ENCODE measurements at places on chromosomes 3 and 15.

GRCh38 chr15:58526647-58527192 lies 94.9 kb downstream of the LIPC start:
- peaks cover 2% of the 10 kb centered on the region for H3K4me1 ChIP-seq
- H3K27ac ChIP-seq: no peak overlapping the region
- DNase-seq: no peak
- H3K4me3 ChIP-seq: no peak overlapping the region
- no peaks in the 10 kb centered on the region for H3K36me3 ChIP-seq

DNA sequence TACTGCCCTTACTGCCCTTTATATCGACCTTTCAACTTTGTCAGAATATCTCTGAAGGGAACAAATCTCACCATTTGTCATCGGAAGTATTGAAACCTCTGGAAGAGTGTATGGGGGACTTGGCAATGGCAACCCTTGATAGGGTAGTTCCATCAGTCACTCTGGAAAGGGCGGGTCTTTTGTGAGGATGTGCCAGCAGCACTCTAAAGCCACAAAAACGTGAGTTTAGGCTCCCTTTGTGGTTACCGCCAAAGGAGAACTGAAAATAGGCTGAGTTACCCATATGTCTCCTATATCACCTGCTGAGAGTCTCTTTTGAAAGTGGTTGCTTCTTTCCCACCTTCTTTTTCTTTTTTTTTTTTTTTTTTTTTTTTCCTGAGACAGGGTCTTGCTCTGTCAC lies 296.8 kb upstream of the CHRM5 start:
- no peak for DNase-seq
- no peaks in the 10 kb centered on the region for H3K36me3 ChIP-seq
- peaks cover 12% of the 10 kb centered on the region for H3K27me3 ChIP-seq
- H3K4me3 ChIP-seq: no peak overlapping the region

- H3K4me3 ChIP-seq: peak overlapping the region; percentile 37
- H3K27me3 ChIP-seq: peaks cover 13% of the 10 kb centered on the region
- peaks cover 27% of the 10 kb centered on the region for H3K4me1 ChIP-seq
- DNase-seq: peak; percentile 38
- H3K36me3 ChIP-seq: no peaks in the 10 kb centered on the region
Measured at GRCh38 chr15:70447928-70448698, 315.2 kb downstream of the UACA start.

- H3K36me3 ChIP-seq: peaks cover 2% of the 10 kb centered on the region
- no peaks in the 10 kb centered on the region for H3K4me1 ChIP-seq
- no peak overlapping the region for H3K27ac ChIP-seq
- DNase-seq: no peak
- peaks cover 5% of the 10 kb centered on the region for H3K27me3 ChIP-seq
- no peak overlapping the region for H3K4me3 ChIP-seq
Measured at GRCh38 chr3:177906578-177907229, 629.5 kb upstream of the KCNMB2 start.

DNA sequence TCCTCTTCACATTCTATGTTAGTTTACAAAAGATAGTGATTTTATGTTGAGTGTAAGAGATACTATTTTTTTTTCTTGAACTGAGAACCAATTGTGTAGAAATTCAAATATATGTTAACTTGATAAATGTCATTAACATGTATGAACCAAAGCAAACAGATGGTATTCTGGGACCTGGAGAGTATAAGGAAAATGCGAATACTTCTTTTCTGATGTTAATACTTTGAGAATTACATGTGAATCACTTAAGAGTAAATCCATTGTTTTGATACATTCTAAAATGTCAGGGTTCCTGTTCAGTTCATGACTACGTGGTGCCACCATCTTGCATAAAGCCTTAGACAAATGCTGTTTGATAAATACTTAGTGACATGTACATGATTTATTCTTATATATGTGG lies 541.3 kb downstream of the FGF12 start:
- peaks cover 6% of the 10 kb centered on the region for H3K27me3 ChIP-seq
- DNase-seq: no peak
- no peaks in the 10 kb centered on the region for H3K36me3 ChIP-seq
- H3K27ac ChIP-seq: no peak overlapping the region
- peaks cover 12% of the 10 kb centered on the region for H3K4me1 ChIP-seq

GRCh38 chr3:10983219-10983916 lies 9.2 kb upstream of the SLC6A1 start:
- peak; percentile 6 for DNase-seq
- H3K4me1 ChIP-seq: no peaks in the 10 kb centered on the region
- no peaks in the 10 kb centered on the region for H3K36me3 ChIP-seq
- peaks cover 6% of the 10 kb centered on the region for H3K27me3 ChIP-seq

GRCh38 chr15:31467361-31467760 lies 140.7 kb downstream of the KLF13 start:
- H3K4me1 ChIP-seq: peaks cover 17% of the 10 kb centered on the region
- H3K27ac ChIP-seq: no peak overlapping the region
- H3K4me3 ChIP-seq: no peak overlapping the region
- DNase-seq: no peak
